ENCODE measurements at places on chromosomes 11 and 22.
A peak's percentile ranks its signal among the peaks of the same experiment; 100 is the strongest.

GRCh38 chr22:46114518-46115387 lies 35.6 kb upstream of the PPARA start:
- no peak for DNase-seq

GRCh38 chr22:27973846-27974245 lies 54.8 kb upstream of the PITPNB start:
- no peak for DNase-seq

DNA sequence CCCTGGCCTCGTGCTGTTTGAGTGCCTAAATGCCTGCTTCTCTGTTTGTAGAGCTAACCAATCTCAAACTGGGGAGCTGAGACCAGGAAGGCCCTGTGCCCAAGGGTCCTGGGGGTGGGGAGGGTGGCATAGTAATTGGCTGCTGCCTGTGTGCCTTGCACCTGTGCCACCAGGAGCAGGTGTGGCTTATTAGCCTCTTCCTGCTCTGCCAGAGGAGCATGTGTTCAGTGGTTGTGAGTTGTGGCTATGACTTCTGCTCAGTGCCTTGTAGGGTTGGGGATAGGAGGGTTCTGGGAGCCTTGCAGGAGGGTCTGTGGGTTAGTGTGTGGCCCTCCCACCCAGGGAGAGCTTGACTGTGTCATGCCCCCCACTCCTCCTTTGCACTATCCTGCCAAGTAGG lies 109.2 kb downstream of the ZBTB16 start:
- no peak for DNase-seq

GRCh38 chr11:123853038-123853437 lies 32.4 kb downstream of the TMEM225 start:
- no peak for DNase-seq

- DNase-seq = no peak
Measured at GRCh38 chr11:14189874-14190273, 169.1 kb downstream of the RRAS2 start.

DNA sequence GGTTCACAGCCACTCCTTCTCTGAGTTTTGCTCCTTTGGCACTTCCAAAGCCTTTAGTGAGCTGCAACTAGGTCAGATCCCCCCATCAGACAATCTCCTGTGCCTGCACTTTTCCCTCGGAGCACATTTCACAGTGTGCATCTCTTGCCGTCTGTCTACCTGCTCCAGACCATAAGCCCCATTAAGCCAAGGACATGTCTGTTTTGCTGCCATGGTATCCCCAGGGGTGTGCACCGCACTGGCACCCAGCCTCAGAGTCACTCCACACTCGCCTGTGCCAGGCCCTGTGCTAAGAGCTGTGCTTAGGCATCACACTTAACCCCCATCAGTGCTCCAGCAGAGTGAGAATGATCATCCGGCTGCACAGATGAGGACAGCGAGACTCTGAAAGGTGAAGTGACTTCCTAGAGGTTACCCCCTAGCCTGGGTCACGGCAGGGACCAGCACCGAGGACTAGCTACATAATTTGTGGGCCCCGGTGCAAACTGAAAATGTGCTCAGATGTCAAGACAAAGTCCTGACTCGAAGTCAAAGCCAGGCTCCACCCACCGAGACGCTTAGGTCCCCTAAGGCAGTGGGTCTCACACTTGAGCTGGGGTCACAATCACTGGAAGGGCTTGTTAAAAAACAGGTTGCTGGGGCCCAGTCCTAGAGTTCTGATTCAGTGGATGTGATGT lies 33.9 kb downstream of the ARRB1 start:
- DNase-seq = no peak

DNA sequence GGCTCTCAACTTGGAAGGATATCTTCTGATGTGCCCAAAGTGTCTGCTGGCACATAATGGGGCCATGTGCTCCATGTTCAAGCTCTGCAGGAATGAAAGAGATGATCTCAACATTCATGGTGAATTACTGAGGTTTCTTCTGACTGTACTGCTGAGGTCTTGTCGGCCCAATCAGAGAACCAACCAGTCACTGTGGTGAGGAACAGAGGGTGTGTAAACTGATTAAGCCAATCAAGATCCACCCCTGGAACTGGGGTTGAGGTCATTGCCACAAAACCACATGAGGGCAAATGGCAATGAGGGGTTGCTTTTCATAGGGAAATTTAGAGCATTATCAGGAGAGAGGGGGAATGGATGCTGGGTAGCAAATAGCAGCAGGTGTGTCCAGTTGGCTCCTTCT lies 152.3 kb upstream of the RAG2 start:
- DNase-seq = no peak

DNA sequence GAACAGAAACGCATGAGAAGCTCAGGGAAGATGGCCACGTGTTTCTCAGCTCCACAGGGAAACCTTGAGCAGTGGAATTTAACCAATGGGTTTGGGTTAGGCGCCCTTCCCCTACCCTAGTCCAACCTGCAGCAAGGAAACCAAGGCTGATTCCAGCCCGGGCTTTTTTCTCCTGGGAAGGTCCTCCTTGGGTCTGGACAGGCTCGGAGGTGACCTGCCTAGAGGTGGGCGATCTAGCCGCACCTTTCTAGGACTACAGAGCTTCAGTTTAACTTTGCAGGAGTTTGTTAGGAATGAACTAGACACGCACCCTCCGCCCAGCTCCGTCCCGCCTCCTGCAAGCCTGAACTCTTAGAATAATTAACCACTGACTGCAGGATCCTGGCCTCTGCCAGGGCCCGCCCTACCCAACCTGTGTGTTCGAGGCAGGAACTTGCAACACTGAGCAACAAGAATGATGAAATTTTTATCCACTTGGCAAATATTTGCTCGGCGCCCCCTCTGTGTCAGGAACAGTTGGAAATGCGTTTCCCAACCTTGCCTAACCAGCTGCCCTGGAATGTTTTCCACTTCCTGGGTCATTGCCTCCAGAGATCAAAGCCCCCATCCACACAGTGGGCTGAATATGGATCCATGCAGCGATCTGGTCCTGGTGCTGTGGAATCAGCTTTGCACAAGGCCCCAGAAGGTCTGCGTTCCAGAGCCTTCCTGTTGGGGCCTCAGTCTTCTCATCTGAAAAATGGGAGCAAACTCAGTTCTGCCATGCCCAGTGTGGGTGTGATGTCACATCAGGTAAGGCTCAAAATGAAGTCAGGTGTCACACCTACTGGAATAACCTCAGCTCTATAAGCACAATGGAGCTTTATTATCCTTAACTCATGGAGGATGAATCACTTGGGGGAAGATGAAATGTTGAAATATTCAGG lies 13.3 kb downstream of the MPST start:
- no peak for DNase-seq

- DNase-seq = no peak
Measured at GRCh38 chr11:1570896-1571759, 943 bp downstream of the DUSP8 start.

DNA sequence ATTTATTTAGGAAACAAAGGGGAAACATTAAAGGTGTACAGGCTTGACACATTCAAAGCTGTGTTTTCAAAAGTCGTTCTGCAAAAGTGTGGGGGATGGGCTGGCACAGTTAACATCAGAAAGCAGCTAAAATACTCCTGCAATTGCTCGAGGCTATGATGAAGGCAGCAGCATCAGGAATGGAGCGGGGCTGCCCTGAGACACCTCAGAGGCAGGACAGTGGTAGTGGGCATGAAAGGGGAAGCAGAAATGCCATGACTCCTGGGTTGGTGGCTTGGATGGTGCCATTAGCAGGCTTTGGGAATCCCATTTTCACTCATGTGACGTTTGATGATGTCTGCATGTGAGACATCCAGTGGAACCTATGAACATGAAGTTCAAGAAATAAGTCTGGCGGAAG lies 646 bp downstream of the NCAPD3 start:
- no peak for DNase-seq

DNA sequence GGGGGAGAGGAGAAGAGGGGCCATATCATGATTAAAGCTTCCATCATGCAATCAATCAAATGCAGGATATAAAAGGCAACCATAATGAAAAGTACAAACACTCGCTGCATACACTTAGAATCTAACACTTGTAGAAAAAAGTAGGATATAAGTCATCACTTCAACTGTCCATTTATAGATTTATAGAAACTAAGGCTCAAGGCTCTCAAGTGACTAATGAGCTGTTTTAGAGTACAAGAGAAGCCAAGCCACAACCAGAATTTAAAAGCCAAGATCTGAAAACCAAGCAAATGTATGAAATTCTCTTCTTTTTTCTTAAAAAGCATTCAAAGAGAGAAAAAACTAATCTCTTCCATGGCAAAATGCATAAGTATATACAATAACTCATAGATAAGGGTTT lies 160.2 kb upstream of the BLID start:
- no peak for DNase-seq

GRCh38 chr22:33591946-33592345 lies 328.3 kb downstream of the LARGE1 start:
- DNase-seq = no peak

DNA sequence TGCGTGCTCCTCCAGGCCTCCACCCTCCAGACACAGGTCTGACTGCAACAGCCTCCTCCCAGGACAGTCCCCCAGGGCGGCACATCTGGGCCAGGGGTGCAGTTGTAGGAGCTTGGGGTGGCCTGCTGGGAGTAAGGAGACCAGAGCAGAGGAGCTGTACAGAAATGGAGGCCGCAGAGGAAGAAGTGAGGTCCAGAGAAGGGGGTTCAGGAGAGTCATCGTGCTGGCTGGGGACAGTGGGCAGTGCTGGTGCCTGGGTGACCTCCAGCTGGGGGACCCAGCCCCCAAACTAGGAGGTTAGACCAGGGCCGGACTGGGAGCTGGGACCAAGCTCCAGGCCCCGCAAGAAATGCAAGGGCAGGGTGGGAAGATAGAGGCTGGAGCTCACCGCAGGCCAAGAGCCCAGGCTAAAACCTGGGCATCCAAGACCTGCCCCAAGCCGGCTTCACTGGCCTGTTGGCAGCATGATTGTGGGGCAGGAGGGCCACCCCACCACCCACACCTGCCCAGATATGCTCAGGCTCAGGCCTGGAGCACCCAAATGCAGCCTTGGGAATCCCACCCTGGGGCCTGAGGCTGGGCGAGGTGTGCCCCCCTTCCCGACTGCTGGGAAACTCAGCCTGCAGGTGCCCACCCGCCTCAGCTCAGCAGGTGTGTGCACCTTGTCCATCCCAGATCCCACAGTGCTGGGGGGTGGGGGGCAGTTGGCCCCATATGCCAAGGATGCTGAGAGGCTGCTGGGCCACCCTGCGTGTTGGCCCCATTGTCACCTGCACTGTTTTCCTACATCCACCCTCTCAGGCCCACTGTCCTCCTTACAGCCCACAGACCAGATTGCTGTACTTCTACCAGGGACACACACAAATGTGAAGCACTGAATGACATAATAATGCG lies 96.9 kb downstream of the MORC2 start:
- no peak for DNase-seq

DNA sequence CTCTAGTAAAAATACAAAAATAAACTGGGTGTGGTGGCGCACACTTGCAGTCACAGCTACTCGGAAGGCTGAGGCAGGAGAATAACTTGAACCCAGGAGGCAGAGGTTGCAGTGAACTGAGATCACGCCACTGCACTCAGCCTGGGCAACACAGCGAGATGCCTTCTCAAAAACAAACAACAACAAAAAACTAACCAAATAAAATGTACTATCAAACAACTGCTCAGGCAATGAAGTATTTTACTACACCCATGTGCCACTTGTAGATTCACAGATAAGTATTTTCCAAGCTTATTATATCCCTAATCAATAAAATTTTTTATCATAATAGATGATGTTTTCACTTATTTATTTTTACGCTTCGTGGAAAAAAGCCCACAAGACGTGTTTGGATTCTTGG lies 924 bp downstream of the C11orf65 start:
- DNase-seq = no peak

- no peak for DNase-seq
Measured at GRCh38 chr22:20203142-20203551, 52.3 kb upstream of the CCDC188 start.

DNA sequence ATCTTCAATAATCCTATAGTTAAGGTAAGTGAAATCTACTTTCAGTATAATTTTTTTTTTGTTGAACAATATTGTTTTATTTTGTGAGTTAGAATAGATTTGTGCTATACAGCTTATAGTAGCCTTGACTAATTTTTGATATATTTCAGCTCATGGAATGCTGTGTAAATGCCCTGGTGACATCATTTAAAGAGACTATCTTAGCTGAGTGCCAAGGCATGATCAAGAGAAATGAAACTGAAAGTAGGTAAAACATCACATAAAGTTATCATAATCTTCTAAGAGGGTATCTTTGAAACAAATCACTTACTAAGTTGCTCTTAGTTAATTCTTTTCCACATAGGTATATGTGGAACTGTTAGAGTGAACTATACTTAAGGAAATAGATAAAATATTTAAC lies 51.4 kb upstream of the ACAT1 start:
- DNase-seq = peak; percentile 17

- no peak for DNase-seq
Measured at GRCh38 chr22:19107730-19108074, 14.5 kb downstream of the DGCR2 start.
